ENCODE measurements at places on chromosomes 5 and 9.

DNA sequence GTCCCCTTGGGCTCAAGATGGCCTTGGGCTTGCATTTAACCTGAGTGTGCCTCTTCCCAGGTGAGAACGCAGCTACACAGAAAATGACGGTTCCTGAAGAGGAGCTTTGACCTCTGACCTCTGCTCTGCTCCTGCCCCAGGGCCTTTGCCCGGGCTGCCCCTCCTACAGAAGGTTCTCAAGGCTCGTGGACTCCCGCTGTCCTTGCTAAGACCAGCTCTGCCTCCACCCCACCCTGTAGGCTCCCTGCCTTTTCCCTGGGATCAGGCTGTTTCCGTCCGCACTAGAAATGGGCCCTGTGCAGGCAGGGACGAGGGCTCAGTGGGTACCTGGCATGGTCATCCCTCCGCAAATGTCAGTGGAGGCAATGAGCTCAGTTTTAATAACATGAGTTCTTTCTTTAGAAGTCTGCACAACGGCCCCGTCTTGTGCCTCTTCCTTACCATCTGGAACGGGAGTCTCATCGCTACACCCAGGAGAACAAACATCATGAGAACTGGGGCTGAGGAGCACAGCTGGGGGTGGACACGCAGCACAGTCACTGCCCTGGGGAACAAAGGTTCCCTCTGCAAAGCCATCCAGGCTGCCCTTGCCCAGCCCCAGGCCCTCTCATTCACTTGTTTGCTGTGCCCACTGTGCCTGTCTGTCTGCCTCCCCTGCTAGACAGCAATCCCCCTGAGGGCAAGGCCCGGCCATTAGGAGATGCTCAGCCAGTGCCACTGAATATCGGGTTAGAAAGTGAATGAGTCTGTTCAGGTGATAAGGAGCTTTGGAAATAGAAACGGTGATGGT is 26.7 kb upstream of the LPCAT1 start:
- DNase-seq, result no peak

- no peak for DNase-seq
These were observed 1.6 kb upstream of the FOXD1 start for GRCh38 chr5:73450137-73450536.

DNA sequence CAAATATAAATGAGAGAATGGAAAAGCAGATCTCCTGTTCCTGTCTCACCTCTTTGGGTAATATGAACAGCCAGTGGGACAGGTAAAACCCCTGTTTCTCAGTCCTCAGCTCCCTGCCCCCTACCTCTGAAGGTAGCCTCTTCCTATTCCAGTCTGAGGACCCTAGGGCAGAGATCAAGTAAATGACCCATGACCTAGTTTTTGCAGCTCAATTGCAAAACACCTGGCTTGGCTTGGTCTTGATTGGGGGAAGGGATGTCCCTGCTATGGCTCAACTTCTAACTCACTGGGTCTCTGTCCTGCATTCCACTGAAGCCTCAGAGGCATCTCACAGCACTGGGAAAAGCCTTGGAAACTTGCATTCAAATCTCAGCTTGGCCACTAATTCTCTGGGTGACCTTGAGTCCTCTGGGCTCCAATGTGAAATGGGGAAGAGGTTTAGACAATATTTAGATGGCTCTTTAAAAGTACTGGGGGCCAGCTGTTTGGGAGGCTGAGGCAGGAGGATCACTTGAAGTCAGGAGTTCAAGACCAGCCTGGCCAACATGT is 1.6 kb upstream of the GALT start:
- no peak for DNase-seq

GRCh38 chr9:1869843-1870242 is 145.3 kb upstream of the SMARCA2 start:
- peak; percentile 71 for DNase-seq

DNA sequence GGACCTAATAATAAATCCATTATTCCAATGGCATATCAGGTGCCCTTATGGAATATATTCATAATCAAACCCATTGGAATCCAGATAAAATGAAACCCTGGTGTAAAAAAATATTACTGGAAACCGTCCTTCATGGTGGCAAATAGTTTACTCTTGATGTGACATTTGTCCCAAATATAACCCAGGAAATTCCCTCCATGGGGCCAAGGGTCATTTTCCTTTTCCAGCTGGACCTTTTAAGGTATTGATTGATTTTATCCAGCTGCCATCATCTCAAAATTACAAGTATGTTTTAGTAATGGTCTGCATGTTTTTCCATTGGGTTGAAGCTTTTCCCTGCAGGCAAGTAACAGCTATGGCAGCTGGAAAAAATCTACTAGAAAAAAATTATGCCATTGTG is 8.4 kb upstream of the UGT3A1 start:
- no peak for DNase-seq

- DNase-seq, result no peak
These were observed 152.2 kb downstream of the GABBR2 start for GRCh38 chr9:98556511-98556910.

DNA sequence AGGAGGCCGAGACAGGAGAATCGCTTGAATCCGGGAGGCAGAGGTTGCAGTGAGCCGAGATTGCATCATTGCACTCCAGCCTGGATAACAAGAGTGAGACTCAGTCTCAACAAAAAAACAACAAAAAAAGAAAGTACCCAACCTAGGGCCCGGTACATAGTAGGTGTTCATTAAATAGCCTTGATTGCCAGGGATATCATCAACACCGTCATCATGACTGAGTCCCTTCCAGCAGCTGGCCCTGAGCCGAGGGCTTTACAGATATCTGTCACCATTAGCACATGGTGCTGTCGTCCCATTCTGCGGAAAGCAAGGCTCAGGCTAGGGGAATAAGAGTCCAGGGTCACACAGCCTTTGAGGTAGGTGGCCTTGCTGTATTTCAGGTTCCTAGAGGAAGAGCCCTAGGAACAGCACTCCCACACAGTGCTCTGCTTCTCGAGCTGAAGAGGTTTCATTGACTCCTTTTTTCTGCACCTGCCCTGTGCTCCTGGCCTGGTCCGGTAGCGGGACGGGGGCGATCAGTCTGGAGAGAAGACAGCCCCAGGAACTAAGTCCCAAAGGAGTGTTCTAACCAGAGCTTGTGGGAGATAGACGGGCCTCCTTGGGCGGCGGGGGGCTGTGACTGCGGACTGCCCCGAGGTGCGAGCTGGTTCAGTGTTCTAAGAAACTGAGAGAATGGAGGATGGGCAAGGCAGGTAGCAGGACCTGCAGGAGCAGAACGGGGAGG is 48.2 kb downstream of the CXXC5 start:
- DNase-seq, result no peak

- DNase-seq, result no peak
These were observed 17.0 kb downstream of the MSX2 start for GRCh38 chr5:174741352-174741751.

DNA sequence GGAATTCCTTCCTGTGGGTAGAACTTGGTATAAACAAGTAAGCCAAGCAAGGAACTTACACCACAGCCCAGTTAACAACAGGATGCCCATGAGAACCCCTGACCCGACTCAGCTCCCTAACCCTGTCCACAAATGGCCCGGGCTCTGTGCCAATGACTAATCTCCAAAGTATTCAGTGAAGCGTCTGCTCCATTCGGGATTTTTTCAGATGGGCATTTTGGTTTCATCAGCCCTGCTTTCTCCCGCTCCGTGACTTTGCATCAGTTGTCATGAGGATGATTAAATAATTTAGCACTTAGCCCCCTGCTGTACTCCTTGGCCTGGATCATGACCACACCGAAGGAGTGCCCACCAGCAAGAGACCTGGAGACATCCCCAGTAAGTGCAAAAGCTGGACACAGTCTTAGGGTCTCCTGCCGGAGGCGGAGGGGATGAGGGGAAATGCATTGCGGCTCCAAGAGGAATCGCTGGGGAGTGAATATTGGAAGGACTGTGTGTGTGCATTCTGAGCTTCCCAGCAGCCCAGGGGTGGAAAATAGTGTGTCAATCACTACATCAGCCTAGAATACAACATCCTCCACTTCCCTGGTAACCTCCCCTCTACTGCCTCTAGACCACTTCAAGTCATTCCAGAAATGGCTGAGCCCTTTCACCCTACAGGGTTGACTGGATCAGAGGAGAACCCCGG is 41.4 kb upstream of the DNAH5 start:
- DNase-seq, result peak; percentile 15

DNA sequence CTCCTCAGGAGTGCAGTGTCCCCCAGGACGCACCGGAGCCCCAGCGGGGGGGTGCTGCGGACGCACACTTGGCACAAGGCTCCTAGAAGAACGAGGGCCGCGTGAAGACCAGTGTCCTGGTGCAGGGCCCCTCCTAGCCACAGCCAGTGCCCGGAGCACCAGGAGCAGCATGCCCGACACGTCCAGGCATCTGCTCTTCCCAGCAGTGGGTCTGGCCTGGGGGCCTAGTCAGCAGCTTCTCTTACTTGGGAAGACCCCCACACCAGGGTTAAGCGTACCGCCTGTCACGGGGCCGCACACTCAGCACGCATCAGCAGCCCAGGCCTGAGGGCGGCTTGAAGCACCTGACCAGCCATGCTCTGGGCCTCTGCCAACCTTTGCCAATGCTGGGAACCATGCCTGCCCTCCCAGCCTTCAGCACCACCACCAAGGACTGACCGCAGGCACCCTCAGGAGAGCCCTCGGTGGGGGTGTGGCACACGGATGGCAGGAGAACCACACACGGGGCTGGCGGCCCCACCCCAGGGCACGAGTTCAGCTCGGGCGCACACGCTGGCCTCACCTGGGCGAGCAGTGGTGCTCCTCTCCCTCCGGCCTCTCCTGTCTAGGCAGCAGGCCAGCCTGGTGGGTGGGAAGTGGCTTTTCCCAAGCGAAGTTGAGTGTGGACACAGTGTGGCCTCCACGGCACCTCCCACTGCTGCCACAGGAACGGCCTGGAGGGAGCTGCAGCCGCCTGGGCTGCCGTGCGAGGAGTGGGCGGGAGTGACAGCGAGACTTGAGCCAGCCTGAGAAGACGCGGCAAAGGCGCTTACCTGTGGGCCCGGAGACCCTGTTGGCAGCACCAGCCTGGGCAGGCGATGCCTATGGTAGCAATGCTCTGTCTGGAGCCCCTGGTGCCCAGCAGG is 12.0 kb upstream of the AJM1 start:
- no peak for DNase-seq

GRCh38 chr5:86570427-86571083 is 47.2 kb upstream of the COX7C start:
- no peak for DNase-seq

DNA sequence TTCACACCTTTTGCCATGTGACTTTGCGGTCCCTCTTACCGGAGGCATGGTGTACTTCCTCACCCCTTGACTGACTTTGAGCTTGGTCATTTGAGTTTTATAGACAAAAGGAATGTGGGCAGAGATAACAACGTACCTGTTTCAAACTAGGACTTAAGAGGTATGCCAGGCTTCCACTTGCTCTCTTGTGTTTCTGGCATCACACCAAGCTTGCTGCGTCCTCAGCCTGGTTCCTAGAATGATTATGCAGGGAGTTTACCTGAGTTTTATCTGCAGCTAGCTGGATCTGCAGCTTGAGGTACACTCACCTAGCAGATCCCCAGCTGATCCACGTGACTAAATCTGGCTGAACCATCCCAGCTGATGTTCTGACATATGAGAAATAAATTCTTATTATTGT is 66.2 kb downstream of the PLK2 start:
- DNase-seq, result no peak

DNA sequence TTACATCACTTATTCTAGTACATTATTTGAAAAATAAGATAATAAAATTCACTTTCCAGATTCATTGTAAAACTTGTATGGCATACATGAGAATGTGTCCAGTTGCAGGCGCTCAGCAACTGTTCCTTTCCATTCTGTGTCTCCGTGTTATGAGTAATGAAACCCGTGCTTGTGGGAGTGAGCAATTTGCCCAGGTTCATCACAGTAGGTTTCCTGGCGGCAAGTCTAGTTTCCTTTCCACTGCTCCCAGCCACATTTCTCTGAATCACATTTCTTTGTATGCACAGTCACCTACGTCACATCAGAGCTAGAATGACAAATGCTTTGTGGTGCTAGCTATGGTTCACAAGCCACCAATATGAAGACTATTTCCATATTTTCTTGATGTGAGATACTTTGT is 39.9 kb downstream of the MOCS2 start:
- no peak for DNase-seq

DNA sequence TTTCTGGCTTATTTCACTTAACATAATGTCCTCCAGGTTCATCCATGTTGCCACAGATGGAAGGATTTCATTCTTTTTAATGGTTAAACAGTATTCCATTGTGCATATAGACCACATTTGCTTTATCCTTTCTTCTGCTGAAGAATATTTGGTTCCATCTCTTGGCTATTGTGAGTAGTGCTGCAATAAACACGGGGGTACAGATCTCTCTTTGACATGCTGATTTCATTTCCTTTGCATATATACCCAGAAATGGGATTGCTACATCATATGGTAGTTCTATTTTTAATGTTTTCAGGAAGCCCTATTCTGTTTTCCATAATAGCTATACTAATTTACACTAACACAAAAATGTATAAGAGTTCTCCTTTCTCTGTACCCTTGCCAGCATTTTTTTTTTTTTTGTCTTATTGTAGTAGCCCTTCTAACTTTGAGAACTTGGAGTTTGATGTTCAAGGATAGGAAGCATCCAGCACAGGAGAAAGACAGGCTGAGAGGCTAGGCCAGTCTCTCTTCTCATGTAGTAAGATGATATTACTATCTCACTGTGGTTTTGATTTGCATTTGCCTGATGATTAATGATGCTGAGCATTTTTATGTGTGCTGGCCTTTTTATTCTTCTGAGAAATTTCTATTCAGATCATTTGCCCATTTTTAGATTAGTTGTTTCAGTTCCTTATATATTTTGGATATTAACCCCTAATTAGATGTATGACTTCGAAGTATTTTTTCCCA is 592.2 kb upstream of the ZNF608 start:
- DNase-seq, result no peak

- no peak for DNase-seq
These were observed 97.4 kb upstream of the IFNK start for GRCh38 chr9:27426511-27427271.
